Karpas-422 (cell line): ENCODE measurements at places on chromosomes 7 and 10.

- DNase-seq, result no peak
Measured at GRCh38 chr10:20118119-20118518, 301.9 kb downstream of the PLXDC2 start.

DNA sequence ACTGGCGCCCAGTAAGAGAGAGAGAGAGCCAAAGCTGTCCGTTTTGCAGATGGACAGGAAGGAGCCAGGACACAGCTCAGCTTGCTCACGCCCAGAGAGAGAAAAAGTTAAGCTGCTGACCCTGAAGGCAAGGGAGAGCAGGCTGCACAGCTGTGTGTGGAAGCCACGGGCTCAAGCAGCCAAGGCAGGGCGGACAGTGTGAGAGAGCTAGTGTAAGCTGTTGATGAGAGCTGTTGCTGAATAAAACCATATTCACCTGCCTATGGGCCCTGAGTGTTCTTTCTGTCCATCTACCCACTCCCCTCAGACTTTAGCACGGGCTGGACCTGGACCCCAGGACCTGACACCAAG is 5.4 kb downstream of the INMT start:
- no peak for DNase-seq

GRCh38 chr10:11520892-11521291 is 90.6 kb downstream of the USP6NL start:
- DNase-seq, result peak; percentile 50

DNA sequence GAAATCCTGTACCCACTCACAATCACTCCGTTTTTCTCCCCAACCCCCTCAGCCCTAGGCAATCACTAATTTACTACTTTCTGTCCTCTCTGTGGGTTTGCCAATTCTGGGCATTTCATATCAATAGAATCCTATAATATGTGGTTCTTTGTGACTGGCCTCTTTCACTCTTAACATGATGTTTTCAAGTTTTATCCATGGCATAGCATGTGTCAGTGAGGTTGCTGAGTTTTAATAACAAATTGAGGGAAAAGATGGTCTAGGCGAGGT is 11.9 kb downstream of the PLAU start:
- no peak for DNase-seq

DNA sequence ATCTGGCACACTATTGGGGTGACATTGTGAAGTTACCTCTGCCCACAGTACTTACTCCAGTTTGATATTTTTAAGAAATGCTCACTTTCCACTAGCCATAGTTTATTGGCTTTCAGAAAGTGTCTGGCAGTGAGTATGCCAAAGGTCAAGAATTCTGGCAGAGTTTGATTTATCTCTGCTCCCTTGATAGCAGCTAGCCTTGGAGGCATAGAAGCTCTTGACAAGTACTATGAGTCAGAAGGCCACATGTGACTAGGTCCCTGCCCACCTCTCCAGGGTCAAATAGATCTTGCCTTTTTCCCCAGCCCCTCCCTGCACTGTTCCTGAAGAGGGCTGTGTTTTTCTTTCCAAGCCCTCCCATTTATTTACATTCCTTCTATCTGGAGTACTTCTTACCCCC is 202.2 kb downstream of the AUTS2 start:
- DNase-seq, result no peak

- no peak for DNase-seq
Measured at GRCh38 chr10:63384001-63384400, 81.8 kb downstream of the JMJD1C start.

DNA sequence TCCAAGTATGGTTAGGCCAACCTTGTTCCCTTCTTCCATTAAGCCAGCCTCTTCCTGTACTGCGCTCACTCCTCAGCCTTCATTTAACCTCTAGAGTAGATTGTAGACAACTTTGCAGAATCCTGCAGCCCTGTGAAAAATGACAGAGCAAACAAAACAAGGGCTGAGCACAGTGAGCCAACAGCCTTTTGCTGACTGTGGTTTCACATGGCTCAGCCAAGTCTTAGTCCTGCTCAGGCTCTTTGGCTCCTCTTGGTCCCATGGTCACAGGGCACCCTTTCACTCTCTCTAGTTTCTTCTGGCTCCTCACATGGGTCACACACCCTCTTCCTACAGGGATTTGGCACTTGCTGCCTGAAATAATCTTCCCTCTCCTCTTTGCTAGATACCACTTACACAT is 900.3 kb downstream of the CCSER2 start:
- DNase-seq, result no peak

DNA sequence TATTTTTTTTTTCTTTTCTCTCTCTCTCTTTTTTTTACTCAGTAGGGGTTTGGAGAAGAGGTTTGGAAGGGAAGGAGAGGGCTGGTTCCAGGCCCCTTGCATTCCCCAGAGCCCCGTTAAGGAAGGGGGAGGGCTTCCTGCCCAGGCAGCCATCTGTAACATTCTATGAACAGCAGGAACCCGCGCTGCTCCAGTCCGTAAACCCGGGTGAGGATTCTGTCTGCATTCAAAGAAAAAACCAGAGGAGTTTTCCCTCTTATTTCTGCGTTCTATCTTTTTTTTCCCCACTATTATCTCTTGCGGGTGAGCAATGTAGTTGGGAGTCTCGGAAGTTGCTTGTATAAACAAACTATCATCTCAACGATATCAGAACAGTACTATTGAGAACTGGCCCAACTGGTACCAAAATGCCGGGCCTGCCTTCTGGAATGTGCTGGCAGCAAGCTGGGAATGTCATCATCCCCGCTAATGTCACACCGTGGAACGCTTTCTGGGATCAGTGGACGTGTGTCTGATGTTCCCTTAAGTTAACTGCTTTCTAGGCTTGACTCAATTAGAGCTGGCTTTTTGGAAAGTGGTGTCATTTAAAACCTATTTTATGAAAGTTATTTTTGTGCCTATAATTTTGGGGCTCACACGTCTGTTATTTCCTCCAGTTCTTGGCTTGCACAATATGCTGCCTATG is 153.1 kb upstream of the MEOX2 start:
- no peak for DNase-seq

DNA sequence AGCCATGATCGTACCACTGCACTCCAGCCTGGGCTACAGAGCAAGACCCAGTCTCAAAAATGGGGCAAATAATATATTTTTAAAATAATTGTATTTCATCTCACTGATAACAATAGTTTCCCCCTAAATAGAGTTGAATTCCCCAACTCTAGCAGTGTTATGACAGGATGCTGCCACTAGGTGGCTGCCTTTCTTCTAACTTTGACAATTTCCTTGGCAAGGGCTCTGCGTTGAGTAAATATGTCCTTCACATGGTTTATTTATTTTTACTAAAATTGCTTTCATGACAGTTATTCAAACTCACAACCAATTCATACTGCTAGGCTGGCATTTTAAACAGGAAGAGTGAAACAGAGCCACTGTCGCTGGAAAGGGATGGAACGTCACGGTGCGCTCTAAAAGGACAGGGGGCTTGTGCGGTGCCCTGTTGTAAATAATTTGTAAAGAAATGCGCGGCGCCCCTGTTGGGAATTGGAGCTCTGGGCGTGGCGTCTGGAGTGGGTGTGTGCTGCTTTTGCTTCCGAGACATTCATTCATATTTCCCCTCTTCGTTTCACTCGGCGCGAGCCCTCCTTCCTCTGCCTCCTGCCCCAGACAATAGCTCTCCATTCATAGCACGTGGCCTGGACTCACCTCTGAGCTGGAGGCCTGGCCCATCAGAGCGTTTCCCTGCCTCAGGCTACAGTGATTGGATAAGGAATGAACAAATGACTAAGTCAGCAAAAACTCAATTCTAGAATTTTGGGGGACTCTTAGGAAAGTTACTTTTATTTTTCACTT is 20.5 kb upstream of the PITRM1 start:
- DNase-seq, result peak; percentile 77

GRCh38 chr10:98577168-98577567 is 130.4 kb upstream of the HPS1 start:
- no peak for DNase-seq

GRCh38 chr10:78640796-78641636 is 427.8 kb upstream of the ZMIZ1 start:
- DNase-seq, result peak; percentile 70

DNA sequence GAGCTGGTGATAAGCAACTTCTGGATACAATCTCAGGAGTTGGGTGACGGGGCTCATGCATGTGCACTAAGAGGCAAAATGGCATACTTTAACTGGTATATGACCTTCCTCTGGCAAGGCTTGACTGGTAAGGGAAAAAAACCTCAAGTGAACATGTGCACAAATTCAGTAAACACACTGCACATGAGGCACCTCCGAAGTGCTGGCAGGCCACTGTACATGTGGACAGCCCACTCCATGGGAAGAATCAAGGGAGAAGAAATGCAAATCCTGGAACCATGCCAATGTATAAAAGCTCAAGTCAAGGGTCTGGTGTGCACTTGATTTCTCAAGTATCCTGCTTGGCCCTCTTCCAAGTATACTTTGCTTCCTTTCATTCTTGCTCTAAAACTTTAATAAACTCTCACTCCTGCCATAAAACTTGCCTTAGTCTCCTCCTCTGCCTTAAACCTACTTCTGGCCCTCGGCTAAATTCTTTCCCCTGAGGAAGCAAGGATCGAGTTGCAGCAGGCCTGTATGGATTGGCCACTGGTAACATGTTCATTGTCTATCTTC is 167.2 kb downstream of the RAMP3 start:
- no peak for DNase-seq

DNA sequence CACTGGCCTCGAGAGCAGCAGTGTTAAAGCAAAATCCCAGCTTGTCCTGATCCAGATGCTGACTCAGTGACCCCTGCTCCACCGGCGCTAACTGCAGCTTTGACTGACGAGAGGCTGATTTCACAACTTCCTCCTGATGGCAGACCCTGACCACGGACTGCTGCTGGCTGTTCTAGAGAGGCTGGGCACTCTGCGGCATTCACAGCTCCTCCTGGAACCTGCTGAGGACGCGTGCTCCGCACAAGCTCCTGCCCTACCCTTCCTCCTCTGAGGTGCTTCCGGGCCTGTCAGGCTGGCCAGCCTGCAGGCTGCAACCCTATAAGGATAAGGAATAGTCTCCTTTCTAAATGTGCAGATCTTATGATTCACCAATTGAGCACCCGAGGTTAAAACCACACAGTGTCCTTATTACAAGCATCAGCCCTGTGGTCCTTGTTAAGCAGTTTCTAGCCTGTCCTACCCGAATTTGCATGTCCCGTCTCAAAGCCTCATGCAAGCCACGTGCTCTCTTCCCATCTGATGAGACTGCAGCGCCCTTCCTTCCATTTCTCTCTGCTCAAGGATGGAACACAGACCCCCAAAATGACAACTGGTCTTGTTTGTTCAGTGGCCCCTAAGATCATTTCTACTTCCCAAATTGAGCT is 35.5 kb upstream of the NCAPG2 start:
- DNase-seq, result no peak

DNA sequence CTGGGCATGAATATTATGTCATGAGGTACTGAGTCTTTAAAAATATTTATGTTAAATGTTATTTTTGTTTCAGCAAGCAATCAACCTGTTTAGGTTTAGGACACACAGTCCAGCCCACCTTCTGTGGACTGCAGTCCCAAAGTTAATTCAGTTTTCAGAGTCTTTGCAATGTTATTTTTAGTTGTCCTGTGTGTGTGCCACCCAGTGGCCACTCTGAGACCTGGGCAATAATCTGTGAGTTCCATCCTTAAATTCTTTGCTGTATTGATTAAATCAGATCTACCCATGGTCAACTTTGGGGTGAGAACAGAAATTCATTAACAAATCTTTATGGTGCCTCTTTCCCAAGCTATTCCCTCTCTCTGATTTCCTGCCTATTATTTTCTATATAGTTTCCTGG is 415.1 kb downstream of the CCSER2 start:
- DNase-seq, result peak; percentile 40

- DNase-seq, result peak; percentile 56
Measured at GRCh38 chr10:5447611-5448071, 35.3 kb downstream of the NET1 start.
